ENCODE measurements at places on chromosomes 7 and 10.

DNA sequence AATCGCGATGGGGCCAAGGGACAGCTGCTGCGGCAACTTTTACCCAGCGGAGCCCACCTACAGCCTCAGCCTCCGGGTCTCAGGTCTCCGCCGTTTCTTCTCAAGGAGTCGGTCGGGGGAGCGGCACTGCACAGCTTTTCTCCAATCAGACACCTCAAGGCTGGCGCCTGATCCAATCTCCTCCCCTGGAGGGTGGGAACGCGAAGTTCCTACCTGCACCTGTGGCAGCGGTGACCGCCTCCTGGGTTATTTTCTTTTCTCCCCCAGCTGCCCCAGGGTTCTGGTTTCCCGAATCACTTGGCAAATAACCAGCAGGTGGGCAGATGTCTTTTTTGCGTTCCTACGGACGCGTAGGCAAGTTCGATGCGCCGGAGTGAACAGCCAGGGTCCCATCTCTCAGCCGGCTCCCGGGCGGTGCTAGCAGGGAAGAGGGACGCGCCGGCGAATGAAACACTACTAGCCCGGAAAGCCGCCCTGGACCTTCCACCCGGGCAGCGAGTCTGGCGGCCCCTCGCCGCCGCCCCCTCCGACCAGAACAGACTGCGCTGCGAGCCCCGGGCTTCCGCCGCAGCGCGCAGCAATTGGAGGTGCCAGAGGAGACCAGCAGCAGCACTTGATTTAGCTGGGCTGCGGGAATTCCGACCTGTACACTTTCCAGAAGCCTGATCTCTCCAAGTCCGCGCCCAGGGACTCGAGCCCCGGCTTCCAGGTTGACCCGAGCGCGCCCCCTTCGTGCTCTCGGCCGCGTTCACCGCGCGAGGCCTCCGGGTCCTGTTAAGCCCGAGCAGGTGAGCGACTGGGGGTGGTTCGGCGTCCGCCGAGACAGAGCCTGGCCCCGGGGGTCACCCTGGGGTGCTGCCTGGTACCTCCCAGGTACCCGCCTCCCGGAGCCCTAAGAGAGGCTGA is at the start of gene PRR15:
Gene PRR15 (plus strand): TSS at position 246 of the 906 bp plus-strand sequence. CDS start 2,495 bp downstream, outside the sequence.
- no peak for DNase-seq

DNA sequence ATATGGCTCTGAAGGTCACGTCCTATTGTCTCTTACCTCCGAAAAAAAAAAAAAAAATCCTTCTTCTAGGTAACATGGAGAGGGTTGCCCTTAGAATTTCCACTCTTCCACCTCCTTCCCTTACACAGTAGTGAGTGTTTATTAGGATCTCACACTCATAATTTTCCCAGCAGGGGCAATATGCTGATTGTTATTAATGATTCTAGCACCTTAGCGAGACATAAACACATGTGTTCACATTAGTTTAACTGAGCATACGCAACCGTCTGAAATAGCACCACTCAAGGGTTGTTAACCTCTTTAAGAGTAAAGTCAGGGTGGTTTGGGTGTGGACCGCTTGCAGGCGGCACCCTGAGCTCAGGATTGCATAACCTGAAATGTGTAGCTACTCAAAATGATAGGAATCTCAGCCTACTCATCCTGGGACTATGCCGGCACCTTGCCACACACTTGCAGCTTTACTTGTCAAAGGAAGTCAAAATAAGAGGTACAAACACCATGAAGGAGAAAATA is 52.2 kb downstream of the CPEB3 start:
- no peak for DNase-seq

DNA sequence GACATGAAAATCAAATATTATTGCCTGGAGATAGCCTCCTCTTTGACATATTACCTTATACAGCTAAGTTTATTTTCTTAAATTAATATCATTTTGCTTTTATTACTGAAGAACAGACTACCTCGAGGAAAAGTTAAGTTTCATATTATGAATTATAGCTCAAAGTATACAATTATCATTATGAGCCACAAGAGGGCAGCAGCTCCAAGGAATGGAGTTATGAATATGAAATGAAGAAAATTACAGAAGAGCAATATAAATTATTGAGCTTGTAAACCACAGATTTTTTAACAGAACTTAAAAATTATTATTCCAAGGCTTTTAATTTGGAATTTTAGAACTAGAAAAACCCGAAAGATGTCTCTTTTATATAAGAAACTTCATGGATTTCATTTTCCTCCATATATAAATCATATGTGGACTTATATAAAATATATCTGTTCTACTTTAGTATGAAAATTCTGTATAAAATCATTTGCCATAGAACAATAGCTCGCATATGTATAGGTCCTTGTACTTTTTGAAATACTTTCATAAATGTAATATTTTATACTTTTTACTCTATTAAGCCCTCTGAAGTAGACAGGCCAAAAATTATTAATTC is 40.1 kb downstream of the IQUB start:
- no peak for DNase-seq

DNA sequence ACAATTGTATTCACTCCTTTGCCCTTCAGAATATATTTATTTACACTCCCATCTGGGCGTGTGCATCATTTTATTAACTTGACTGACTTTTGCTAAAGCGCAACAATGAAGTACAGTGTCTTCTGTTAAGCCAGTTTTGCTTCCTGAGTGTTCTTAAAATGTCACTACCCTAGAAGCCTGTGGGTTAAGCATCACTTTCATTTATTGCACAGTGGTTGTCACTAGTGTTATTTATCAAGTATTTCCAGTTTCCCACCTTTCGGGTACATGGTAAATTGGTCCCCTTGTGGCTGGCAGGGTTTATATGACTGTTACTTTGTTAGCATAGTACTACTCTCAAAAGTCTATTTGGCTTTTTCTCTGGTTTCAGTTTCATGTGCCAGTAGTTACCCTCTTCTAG is 3.3 kb downstream of the HILPDA start:
- DNase-seq, result no peak

All from chondrocyte (in vitro differentiated cells).